ENCODE measurements at places on chromosomes 1 and 21.
A peak's percentile ranks its signal among the peaks of the same experiment; 100 is the strongest.

DNA sequence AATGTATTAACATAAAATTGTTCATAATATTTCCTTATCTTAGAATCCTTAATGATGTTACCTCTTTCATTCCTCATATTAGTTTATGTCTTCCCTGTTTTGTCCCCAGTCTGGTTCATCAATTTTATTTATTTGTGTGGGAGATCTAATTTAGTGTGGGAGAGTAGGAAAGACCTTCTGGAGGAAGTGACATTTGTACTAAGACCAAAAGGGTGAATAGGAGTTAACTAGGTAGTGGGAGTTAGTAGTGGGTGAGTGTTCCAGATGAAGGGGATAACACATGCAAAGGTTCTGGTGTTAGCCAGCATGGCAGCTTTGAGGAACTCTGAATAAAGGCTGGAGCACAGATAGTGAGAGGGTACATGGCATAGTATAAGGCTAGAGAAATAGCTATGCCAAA, 21.4 kb downstream of the RASAL2 start:
- no peak for DNase-seq

- peak; percentile 99 for DNase-seq
These were observed 144.4 kb downstream of the PTBP2 start for GRCh38 chr1:96865731-96866685.

DNA sequence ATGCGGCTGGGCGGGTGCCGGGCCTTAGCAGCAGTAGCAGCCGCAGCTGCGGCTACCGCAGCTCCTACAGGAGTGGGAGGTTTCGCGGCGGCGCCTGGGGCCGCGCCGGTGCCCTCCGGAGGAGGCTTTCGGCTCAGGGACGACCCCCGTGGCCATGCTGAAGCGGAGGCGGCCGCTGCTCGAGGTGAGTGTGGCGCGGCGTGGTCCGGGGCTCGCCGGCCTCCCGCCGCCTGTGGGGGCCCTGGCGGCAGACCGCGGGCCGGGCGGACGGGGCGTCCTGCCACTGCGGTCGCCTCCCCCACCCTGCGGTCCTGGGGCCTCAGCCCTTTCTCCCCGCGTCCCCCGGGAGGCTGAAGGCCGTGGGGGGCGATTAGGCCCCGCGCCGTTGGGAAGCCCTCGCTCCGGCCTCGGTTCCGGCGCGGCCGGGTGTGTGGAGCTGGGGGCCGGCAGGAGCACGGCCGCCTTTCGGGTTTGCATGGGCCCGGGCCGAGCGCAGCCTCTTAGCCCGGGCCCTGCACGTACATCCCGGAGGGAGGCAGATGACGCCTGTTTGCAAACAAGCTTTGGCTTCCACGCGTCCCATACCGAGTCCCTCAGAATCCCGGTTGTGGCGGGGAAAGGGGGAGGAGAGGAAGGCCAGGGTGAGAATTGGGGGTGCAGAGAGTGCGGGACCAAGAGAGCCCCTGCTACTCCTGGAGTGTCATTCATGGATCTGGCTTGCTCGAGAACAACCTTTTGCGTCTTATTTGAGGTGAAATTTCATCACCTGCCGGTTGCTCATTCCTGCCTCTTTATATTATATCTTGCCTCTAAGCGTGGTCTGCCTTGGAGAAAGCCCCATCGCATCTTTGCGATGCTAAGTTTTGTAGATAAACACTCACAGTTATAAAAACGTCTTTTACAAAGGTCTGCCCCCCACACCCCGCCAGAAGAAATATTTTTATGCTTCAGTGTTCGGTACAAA, 613 bp downstream of the ZFYVE9 start:
- DNase-seq: no peak

GRCh38 chr1:157600236-157600635, 2.4 kb upstream of the FCRL4 start:
- DNase-seq: no peak

- DNase-seq: no peak
These were observed 307.1 kb upstream of the RRP15 start for GRCh38 chr1:217977943-217978342.

- DNase-seq: no peak
These were observed 193.2 kb downstream of the DHRS3 start for GRCh38 chr1:12424793-12425192.

GRCh38 chr1:208357644-208358507, 113.7 kb upstream of the PLXNA2 start:
- DNase-seq: no peak

Data from skeletal muscle cell (primary cell).